SW 1271 (cell line): ENCODE measurements at places on chromosomes 1 and 21.
A peak's percentile ranks its signal among the peaks of the same experiment; 100 is the strongest.

- no peak for DNase-seq
Measured at GRCh38 chr1:241308471-241308870, 48.5 kb downstream of the RGS7 start.

- DNase-seq: no peak
Measured at GRCh38 chr1:234509457-234510328, 30.7 kb upstream of the TARBP1 start.

DNA sequence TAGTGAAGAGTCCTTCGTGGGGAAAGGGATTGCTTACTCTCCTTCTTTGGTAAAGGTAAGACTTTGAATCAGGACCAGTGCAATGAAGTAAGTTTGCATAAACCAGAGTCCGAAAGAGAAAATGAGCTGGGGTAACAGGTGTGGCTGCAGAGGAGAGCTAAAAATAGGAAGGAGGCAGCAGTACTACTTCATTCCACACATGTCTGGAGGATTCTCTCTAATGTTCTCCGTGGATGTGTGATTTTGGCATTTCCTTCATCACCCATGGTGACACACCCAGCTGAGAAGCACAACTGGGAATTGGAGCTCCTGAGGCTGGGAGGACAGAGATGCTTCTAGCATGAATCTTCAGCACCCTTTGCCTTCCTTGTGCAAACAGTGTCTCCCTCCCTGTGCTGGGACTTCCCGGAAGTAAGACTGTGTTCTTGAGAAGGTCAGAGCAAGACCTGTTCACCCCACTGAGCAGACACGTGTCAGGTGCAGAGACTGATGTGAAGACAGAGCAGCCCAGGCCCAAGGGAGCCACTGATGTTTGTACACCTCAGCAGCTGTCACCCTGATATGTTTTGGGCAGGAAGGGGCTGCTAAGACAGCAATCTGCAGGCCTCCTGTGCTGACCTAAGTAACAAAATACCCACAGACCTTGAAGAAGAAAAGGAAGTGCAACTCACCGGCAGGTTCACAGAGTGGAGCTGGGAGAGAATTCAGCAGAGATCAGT lies 13.3 kb downstream of the FCRL1 start:
- no peak for DNase-seq

GRCh38 chr1:245797592-245798348 lies 643.0 kb downstream of the KIF26B start:
- no peak for DNase-seq

GRCh38 chr1:174023440-174023839 lies 1.3 kb upstream of the RC3H1 start:
- peak; percentile 24 for DNase-seq

- no peak for DNase-seq
Measured at GRCh38 chr1:17207046-17207445, 2.1 kb downstream of the PADI1 start.

- DNase-seq: no peak
Measured at GRCh38 chr1:200981278-200981677, 42.2 kb downstream of the KIF21B start.

GRCh38 chr1:113749402-113749801 lies 9.9 kb downstream of the PHTF1 start:
- DNase-seq: no peak

GRCh38 chr1:167705250-167705649 lies 16.5 kb upstream of the MPZL1 start:
- DNase-seq: no peak

GRCh38 chr1:193937308-193937707 lies 750.9 kb upstream of the B3GALT2 start:
- no peak for DNase-seq

- DNase-seq: no peak
Measured at GRCh38 chr1:219792337-219793021, 135.9 kb downstream of the SLC30A10 start.

GRCh38 chr1:25544819-25545218 lies 1.4 kb downstream of the LDLRAP1 start:
- DNase-seq: peak; percentile 51

DNA sequence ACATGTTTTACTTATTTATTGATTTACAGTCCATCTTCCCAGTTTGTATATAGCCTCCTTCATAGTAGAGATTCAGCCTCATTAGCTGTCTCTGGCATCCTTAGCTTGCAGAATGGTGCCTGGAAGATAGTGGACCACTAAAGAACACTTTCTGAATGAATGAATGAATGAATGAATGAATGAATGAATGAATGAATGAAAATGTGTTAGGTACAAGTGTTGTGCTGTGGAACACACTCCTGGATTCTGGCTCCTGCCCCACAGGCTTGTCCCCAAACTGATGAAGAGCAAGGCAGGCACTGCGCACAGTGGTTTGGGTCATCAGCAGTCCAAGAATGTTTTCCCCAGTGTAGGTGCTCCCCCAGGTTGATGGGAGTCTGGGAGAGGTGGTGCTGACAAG lies 159.4 kb downstream of the ST6GALNAC5 start:
- no peak for DNase-seq
